Hematopoietic multipotent progenitor cell treated with erythropoietin and hydrocortisone succinate and interleukin-3 and kit ligand, for 6 days (in vitro differentiated cells): ENCODE measurements at places on chromosomes 11 and 22.

GRCh38 chr11:45457649-45458048, 171.5 kb upstream of the SYT13 start:
- DNase-seq: peak; percentile 57

DNA sequence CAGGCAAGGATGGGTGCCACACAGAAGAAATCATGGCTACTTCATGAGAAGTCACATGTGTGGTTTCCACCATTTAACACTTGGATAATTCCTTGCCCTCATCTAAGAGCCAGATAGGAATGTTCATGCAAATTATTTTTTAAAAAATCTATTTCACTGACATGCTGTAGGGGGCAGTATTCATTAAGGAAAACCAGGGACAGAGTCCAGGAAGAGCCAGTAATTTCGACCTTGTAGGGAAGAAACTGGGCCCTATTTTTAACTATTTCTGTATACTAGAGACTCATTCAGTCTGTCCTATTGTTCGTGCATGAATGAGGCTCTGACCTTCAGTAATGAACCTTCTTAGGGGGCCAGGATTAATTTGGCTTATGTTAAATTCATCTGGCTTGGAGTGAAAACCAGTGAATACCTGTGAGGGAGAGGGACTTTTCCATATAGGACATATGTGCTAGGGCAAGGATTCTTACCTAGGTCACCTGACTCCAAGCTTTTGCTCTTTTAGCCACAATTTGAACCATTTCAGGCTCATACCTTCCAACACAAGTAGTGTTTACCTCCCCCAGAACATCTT, 192.7 kb downstream of the NAV2 start:
- DNase-seq: peak; percentile 40

GRCh38 chr22:39208013-39208680, 36.6 kb downstream of the PDGFB start:
- no peak for DNase-seq

- DNase-seq: no peak
Measured at GRCh38 chr11:25910086-25910485, 421.8 kb upstream of the ANO3 start.

GRCh38 chr11:122517403-122518379, 137.8 kb upstream of the UBASH3B start:
- no peak for DNase-seq

DNA sequence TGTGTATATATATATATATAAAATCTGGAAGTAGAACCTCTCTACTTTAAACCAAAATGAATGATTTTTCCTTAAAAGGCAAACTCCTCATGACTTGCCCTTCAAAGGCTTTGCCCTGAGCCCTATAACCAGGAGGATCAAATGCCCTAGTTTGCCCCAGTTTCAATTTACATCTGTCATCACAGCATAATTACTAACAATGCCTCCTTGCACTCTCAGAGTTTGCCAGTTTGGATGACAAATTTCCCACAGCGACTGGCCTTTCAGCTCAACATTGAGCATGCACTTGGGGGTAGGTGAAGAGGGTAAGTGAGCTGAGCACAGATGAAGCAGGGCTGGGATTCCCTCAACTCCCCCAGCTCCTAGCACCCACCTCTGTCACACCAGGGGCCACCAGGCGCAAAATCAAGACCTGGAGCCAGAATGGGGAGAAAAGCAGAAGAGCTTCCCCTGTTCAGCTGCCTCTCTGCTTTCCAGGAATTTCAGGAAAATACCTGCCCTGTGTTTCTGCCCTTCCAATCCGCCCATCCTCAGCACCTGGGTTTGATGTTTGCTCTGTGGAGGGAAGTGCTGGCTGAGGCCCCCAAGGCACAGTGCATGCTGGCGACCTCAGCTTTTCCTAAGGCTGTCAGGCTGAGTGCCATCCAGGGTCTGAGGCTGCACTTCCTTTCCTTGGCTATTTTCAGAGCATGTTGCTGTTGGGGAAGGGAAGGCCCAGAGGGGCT, 67.5 kb downstream of the ADAMTS15 start:
- no peak for DNase-seq

GRCh38 chr11:29173660-29174062, 843.2 kb downstream of the KCNA4 start:
- DNase-seq: no peak

DNA sequence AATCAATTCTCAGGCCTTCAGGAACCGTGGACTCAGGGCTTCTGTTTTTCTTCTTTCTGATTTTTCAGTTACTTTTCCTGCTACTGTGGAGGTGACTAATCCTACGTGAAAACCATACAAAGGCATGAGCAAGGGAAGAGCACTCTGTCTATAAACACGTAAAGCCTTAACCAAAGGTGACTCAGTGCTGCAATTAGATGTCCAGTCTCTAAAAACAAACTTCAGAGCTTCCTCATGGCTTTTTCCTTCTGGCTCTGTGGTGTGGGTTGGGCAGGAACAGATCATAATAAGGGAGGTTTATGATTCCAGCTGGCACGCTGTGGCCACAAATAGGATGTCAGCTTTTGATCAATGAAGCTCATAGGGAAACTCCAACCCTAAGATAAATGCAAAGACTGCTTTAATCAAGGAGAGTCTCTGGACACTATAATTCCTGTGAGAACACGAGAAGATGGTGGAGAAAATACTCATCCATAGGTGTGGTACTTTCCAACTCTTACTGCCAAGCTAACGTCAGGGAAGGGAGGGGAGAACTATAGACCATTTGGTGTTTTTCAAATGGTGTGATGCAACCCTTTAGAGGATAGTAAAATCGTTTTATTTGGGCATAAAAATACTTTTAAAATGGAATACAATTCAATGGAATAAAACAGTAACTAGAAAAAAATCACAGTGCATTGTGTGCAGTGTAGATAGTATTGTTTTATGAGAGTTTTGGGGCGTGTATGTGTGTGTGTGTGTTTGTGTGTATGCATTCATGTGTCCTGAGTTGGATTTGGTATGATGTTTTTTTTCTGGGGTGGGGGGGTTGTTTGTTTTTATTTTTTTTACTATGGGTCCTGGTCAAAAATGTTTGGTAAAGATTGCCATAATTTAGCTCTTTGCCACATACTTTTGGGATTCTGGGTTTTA, at the start of gene NXPE2:
Gene NXPE2, plus strand, starts transcription at position 403 of the 912 bp plus-strand sequence. Its CDS starts 49 bp downstream, at position 452.
- no peak for DNase-seq

- no peak for DNase-seq
Measured at GRCh38 chr11:17773674-17774073, 39.1 kb downstream of the KCNC1 start.

GRCh38 chr11:30092518-30092917, 75.7 kb upstream of the KCNA4 start:
- no peak for DNase-seq

- peak; percentile 24 for DNase-seq
Measured at GRCh38 chr11:43585877-43586608, 94.5 kb upstream of the HSD17B12 start.

- DNase-seq: no peak
Measured at GRCh38 chr11:72546866-72547265, 112.5 kb upstream of the CLPB start.

DNA sequence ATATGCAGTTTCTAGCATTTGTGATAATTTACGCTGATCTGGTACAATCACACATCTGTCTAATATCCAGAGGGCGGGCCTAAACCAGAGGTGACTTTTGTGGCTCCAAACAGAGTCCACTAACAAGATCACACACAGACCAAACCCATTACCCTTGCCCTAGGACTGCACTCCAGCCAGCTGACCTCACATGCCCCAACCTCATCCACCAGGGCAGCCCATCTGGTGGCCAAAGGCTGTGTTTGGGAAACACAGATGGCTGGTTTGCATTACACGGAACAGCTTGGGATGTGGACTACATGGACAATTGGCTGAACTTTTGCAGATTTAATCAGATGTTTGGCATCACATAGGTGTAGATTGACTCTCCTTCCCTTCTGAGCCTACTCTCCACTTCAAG, 228.2 kb downstream of the GRIK4 start:
- no peak for DNase-seq

GRCh38 chr11:9219572-9219971, 45.6 kb downstream of the DENND5A start:
- DNase-seq: peak; percentile 32

GRCh38 chr22:35735542-35735941, 17.9 kb downstream of the APOL5 start:
- DNase-seq: no peak

DNA sequence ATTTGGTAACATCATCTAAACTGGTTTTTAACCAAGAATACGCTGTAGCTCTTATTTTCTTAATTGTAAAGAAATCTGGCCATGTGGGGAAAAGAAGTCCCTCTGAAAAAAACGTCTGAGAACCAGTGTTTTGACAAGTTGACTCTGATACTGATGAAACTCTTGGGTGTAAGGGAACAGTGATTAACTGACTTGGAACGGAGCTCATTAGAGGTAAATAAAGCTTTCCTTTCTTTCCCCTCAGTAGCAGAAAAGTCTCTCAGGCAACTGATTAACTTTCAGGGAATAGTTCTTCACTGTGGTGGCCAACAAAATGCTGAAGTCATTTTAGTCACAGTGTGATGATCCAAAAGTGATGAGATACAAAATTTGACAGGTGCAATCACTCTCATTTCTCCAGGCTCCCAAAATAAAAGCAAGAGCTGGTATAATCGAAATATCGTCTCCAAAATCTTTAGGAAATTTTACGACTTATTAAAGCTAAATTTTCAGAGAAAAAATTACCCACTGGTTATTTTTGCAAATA, 52.3 kb downstream of the SLC36A4 start:
- DNase-seq: no peak

DNA sequence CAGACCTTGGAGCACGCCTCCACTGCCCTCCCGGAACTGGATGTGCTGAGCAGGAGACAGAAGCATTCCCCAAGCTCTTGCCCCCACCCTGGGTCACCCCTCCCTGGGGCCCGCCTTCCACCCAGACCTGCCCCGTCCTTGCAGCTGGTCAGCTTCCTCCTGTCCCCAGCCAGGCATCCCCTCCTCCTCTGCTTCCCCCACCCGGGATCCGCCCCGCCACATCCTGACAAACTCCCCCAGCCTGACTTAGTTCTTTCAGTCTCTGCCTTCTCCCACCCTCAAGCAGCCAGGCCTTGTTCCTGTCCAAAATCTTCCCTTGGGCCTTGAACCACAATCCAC, 1.1 kb upstream of the PLXNB2 start:
- no peak for DNase-seq

- DNase-seq: peak; percentile 13
Measured at GRCh38 chr11:90434858-90435257, 212.0 kb upstream of the CHORDC1 start.

DNA sequence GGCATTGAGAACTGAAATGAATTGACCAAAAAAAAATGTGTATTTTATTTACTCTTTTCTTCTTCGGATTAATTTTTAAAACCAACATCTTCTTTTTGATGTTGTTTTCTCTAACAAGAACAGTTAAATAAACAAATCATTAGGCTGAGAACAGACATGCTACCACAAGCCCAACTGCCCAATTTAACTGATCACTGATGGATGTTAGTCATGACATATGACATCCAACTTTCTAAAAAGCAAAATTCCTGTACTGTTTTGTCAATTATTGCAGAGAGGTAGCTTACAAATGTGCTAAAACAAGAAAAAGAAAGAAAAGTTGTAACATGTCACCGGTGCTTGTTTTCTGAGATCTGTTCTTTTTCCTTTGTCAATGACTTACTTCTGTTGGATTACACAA, 232.1 kb downstream of the C11orf87 start:
- DNase-seq: no peak

DNA sequence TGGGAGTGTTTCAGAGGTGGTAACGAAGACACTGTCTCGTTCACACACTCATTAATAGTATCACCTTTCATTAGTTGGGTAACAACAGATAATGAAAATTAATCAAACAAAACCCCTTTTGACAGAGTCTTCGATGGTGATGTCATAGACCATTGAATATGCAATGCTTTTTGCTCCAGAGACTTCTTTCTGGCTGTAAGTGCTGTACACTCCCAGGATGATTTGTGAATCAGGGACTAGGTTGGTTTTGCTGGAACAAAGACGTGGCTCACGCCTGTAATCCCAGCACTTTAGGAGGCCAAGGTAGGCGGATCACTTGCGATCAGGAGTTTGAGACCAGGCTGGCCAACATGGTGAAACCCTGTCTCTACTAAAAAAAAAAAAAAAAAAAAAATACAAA, 9.5 kb upstream of the RASSF10 start:
- no peak for DNase-seq

DNA sequence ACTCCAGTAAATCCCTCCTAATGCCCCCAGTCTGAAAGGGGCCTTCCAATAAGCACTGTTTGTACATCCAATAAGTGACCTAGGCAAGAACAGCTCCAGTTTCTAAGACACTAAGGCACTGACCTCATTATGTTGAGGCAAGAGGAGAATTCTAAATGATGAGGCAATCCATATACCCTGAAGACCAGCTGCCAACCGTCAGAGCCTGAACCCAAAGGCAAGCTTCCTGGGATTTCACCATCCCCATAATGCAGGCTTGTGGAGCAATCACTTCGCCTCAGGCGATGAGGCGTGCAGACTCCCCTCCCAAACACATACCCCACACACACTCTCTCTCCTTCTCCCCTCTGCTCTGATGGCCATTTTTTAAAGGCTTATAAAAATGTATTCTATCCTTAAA, 49.5 kb downstream of the LGR4 start:
- DNase-seq: peak; percentile 11

DNA sequence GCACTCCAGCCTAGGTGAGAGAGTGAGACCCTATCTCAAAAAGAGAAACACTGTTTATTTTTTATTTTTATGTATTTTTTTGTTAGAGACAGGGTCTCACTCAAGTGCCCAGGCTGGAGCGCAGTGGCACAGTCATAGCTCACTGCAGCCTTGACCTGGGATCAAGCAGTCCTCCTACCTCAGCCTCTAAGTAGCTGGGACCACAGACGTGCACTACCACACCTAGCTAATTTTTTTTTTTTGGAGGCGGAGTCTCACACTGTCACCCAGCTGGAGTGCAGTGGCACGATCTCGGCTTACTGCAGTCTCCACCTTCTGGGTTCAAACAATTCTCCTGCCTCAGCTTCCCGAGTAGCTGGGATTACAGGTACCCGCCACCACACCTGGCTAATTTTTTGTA, 6.4 kb downstream of the RBX1 start:
- DNase-seq: peak; percentile 38

- no peak for DNase-seq
Measured at GRCh38 chr11:84420271-84420670, 1134.1 kb upstream of the CCDC90B start.

DNA sequence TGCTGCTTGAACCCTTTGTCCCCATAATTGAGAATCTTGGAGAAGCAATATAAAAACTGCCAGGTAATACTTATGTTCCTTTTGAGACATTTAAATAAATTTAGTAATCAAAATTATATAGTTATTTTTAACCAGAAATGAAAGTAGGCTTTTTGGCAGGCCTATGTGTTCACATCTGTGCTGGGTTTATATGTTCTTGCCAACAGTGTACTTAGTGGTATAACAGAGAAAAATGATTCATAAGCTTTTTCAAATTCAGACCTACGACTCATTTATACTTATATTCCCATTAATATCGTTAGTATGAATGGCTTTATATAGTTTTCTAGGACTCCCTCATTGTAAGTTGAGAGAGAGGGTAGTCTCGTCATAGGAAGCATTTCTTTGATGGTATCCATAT, 79.0 kb downstream of the DDX10 start:
- no peak for DNase-seq
